HEK293T (cell line): ENCODE measurements at places on chromosomes 16 and 17.
A peak's percentile ranks its signal among the peaks of the same experiment; 100 is the strongest.

DNA sequence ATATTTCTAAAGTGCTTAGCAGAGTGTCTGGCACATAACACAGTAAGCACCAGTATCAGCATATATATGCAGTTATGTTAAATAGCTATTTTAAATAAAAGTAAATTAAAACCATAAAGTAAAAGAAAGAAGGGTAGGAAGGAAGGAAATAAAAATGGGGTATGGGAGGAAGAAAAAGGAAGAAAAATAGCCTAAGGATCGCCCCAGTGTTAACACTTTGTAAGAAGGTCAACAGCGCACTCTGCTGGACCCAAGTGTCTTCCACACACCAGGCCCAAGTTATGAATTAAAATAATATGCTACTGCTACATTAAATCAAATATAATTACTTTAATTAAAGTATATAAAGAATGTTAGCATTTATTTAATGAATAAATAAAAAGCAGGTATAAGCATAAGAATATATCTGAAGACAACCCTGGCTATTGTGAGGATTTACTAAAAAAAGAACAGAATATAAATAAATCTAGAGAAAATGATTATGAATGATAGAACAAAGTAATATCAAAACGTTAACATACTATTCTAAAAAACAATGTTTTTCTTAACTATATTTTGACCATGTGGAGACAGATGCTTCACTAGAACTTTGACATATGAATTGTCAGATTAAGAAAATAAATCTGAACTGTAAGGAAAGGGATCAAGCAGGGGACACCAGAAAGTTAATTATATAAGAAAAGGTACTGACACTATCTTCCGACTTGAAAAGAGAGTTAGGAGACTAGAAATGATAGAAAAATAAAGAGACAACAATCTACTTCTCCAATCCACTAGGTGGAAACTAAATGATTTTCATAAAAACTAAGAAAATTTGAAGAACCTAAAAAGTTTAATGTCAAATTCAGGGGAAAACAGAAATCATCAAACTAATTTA, 25.9 kb downstream of the BRIP1 start:
- peak; percentile 48 for DNase-seq

DNA sequence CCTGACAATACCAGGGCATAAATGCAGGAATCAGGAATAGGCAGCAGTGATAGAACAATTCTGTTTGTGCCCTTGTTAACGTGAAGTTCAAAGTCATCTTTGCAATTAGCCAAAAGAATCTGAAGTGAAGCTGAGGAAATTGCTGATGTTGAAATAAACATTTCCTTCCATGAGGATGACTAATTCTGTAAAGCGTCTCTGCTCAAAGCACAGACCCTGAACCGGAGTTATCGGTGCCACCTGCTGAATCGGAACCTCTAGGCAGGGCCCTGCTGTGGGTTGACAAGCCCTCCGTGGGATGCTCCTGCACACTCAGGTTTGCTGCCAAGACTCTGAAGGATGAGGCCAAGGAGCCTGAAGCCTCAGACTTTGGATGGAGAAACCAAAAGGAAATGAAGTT, 37.0 kb upstream of the CDH1 start:
- no peak for DNase-seq

- DNase-seq, result no peak
Observed at GRCh38 chr17:32357615-32358014, 7.7 kb downstream of the ZNF207 start.

GRCh38 chr16:67242138-67242730, 5.0 kb downstream of the FHOD1 start:
- DNase-seq, result no peak

- no peak for DNase-seq
Observed at GRCh38 chr17:39104046-39104445, 47.4 kb downstream of the PLXDC1 start.

DNA sequence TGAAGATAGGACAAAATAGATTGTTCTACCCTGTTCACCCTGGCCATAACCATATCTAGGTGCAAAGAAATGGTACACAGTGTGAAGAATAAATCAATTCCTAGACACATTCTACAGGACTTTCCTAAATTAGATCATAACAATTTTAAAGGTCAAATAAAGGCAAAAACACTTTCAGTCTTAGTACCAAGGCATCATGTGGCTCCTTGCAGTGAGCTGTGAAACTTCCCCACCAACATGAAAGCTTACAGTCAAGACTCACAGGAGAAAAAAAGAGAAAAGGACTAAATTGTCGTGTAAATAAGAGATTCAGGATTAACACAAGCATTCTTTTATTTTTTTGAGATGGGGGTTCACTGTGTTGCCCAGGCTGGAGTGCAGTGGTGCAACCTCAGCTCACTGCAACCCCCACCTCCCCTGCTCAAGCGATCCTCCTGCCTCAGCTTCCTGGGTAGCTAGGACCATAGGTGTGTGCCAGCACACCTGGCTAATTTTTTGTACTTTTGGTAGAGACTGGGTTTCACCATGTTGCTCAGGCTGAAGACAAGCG, 14.2 kb downstream of the NSMCE1 start:
- no peak for DNase-seq

GRCh38 chr17:62933501-62934385, 32.3 kb upstream of the TANC2 start:
- no peak for DNase-seq

GRCh38 chr16:67017421-67017750, 11.6 kb upstream of the CBFB start:
- DNase-seq, result no peak

DNA sequence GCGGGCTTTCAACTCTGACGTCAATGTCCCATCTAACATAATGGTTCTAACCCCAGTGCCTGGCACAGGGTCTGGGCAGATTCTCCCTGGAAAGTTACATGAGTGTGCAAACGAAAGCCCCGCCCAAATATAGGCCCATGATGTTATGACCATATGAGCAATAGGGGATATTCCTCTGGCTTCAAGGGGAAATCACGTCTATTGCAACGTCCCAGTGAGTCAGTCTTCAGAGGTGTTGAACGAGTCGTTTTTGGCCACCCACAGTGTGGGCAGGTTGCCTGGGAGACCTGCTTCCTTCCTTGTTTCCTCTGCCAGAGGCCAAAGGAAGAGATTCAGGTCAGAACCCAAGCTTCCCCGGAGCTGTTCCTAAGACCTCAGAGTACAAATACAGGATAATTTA, 30.3 kb downstream of the PIK3R5 start:
- no peak for DNase-seq

DNA sequence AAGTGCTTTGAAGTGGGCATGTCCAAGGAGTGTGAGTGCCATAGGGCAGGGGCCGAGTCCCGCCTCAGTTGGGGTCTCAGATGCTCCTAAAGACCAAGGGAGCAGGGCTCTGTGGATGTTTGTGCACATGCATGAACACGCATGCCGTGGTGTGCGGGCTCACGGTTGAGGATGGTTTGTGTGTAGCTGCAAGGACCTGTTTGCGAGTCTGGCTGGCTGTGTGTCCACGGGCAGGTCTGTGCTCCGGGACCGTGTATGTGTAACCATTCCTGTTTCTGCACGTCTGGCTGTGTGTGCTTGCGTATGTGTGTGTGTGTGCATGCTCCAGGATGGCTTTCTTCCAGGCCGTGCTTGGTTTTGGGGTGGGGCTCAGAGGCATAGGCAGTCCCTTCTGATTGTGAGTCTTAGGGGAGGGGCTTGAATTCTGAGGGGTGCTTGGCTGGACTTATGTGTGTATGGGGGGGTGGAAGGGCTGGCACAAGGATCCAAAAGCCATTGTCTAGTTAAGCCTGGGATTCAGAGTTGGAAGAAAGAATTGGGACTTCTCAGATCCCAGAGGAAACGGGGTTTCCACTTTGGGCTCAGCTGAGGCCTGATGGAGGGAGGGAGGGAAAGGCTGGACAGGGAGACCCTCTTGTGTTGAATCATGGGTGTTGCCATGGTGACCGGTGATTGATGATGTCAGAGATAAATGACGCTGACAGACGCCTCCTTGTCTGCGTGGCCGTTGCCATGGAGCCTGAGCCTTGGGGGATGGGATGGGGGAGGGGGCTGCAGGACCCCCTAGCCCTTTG, 14.4 kb downstream of the GJD3 start:
- no peak for DNase-seq

DNA sequence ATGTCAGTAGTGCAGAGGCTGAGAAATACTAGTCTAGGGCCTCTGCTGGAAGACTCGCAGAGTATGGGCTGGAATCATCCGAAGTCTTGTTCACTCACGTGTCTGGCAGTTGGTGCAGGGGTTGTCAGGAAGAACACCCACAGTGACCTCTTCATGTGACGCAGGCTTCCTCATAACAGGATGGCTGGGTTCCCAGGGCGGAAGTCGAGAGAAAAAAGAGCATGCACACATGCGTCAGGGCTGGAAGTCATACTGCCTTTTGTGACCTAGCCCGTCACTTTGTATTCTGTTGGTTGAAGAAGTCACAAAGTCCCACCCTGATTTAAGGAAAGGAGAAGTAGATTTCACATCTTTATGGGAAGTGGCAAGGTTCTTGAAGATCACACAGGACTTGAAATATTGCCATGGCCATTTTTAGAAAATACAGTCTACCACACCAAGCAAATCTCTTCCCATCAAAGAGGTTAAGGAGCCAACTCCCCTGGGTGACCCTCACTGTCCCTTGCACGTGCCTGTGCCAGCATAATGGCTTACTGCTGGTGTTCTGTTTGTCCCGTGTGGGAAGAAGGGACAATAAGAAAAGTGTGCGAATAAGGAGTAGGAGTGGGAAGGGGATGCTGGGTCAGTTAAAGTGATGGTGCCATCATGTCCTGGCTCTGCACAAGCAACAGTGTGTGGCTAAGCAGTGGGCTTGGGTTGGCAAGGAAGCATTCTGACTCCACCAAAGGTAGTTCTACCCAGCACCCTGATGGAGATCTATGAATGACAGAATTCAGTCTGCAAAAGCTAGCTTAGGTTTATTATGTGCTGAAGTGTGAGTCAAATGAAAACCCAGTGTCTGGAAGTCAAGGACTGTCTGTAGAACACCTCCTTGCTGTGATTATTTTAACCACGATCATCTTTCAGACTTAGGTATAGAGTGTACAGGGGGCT, 28.1 kb downstream of the HEATR3 start:
- DNase-seq, result no peak

DNA sequence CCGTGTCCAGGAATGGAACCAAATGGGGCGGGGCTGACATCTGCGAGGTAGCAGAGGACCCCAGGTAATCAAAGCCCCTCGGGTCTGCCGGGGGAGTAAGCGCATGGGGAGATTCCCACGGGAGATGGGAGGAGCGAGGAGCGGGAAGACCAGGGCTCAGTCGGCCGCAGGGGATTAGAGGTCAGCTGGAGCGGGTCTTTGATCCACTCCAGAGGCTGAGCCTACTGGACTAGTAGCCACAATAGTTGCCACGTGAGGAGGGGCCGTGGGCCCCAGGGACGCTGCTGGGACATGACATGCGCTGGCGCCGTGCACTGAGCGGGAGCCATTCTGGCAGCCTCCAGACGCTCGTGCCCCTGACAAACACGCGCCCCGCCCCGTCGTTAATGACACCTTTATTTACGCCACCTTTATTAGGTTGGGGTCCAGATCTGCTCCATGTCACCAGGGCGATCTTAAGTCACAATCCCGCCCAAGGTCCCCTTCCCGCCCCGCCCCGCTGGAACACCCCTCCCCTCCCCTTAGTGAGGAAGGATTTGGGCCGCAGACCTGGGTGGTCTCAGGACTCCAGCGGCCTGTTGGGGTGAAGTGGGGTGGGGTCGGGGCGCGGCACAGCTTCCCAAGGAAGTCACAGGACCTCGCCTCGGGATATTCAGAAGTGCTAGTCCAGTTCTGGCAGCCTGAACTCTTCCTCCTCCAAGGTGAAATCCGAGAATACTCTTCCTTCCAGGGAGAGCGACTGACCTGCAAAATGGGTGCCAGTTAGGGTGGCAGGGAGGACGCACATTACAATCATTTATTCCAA, 15.0 kb downstream of the PPY start:
- no peak for DNase-seq

DNA sequence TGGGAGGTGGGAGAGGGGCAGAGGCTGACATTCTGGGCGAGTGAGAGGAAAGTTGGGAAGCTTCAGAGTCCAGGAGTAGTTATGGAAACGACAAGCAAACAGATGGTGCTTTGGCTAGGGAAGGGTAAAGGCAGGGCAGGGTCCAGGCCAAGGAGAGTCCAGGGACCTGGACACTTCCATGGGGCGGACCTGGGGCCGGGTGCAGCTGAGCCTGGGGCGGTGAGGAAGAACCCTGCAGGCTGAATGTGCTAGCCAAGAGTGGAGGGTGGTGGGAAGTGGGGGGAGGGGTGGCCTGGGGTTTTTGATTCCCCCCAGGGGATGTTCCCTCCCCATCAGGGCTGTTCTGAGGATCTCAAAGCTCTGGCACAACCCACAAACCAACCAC, 2.6 kb downstream of the PPP1R9B start:
- DNase-seq, result no peak

GRCh38 chr17:9309216-9309615, 266.4 kb downstream of the STX8 start:
- no peak for DNase-seq

DNA sequence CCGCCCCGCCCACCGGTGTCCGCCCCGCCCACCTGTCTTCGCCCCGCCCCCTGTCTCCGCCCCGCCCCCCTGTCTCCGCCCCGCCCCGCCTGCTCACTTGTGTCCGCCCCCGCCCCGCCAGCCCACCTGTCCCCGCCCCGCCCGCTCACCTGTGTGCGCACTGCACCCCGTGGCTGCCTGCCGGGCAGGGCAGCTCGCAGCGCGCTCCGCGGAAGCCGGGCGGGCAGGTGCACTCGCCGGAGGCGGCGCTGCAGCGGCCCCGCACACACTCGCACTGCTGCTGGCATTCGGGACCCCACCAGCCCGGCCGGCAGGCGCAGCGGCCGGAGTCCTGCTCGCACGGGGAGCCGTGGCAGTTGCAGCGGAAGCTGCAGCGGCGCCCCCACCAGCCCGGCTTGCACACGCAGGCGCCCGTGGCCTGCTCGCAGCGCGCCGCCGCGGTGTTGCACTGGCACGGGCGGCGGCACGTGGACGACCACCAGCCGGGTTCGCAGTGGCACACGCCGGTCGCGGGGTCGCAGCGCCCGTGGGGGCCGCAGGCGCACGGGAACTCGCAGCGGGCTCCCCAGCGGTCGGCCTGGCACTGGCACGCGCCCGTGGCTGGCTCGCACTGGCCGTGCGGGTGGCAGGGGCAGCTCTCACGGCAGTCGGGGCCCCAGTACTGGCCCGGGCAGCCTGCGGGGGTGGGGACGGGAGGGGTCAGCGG, 2.1 kb downstream of the SCARF1 start:
- DNase-seq, result peak; percentile 73
